ENCODE measurements at places on chromosomes 6 and 20. TPM values are rescaled to one million over a fixed set of nuclear protein-coding genes. Genes with fewer than 3 reads are reported as not detected.

The HLA-DQB2 gene
- total RNA-seq = 0.58 TPM

The DACT2 gene
- 1.9 TPM for total RNA-seq

The PKHD1 gene
- total RNA-seq = 0.20 TPM

The SAMD3 gene
- total RNA-seq = 2.0 TPM

The PRELID3B gene
- 125 TPM for total RNA-seq

The TXLNB gene
- 0.09 TPM for total RNA-seq

The ENPP5 gene
- 3.5 TPM for total RNA-seq

The SHLD1 gene
- 10.5 TPM for total RNA-seq

The ISM1 gene
- total RNA-seq = 0.25 TPM

The C4A gene
- total RNA-seq = 40.0 TPM

The TPBG gene
- total RNA-seq = 13.1 TPM

The FAM217B gene
- total RNA-seq = 9.2 TPM

The POM121L2 gene
- 0.11 TPM for total RNA-seq

The PRRT1 gene
- total RNA-seq = 1.0 TPM

The PDE7B gene
- 1.4 TPM for total RNA-seq

The TMEM244 gene
- total RNA-seq = not detected

The TBXT gene
- total RNA-seq = not detected

The ADTRP gene
- 106 TPM for total RNA-seq

The HSD17B8 gene
- 23.7 TPM for total RNA-seq

The HRH3 gene
- not detected for total RNA-seq

The TSBP1 gene
- not detected for total RNA-seq

The GATA5 gene
- total RNA-seq = not detected

The CRISP2 gene
- not detected for total RNA-seq

The RIPOR3 gene
- total RNA-seq = 3.9 TPM

The SMLR1 gene
- not detected for total RNA-seq

The ZSWIM1 gene
- total RNA-seq = 11.8 TPM

The SLC16A10 gene
- total RNA-seq = 4.0 TPM

The OR2H2 gene
- total RNA-seq = not detected
